ENCODE measurements at places on chromosomes 1 and 21.

DNA sequence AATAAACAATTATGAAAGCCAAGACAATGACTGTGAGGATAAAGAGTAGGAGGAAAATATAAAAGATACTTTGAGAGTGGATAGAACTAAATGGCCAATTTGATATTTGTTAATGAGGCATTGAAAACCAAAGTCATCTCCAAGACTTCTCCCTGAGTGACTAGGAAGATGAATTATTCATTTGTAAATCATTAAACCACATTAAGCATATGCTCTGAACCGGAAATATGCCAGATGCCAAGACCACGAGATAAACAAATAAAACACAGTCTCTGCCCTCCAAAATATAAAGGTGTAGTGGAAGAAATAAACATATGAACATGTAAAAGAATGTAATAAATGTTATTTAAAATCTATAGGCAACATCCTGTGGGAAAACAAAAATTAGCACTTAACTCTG, 78.8 kb downstream of the MRPL39 start:
- H3K36me3 ChIP-seq: no peaks in the 10 kb centered on the region
- H3K4me3 ChIP-seq: no peak overlapping the region
- no peaks in the 10 kb centered on the region for H3K4me1 ChIP-seq
- H3K27me3 ChIP-seq: no peaks in the 10 kb centered on the region
- H3K27ac ChIP-seq: no peak overlapping the region

- no peaks in the 10 kb centered on the region for H3K36me3 ChIP-seq
- no peak overlapping the region for H3K27ac ChIP-seq
- H3K27me3 ChIP-seq: no peaks in the 10 kb centered on the region
- peak; percentile 63 for DNase-seq
- peak overlapping the region; percentile 0 for H3K4me3 ChIP-seq
Measured at GRCh38 chr1:8663915-8664329, 153.5 kb downstream of the RERE start.

GRCh38 chr21:39444421-39445180, 977 bp downstream of the LCA5L start:
- DNase-seq: no peak
- no peaks in the 10 kb centered on the region for H3K36me3 ChIP-seq
- peak overlapping the region; percentile 91 for H3K27ac ChIP-seq
- H3K4me3 ChIP-seq: peak overlapping the region; percentile 65
- H3K27me3 ChIP-seq: no peaks in the 10 kb centered on the region

- no peaks in the 10 kb centered on the region for H3K27me3 ChIP-seq
- H3K27ac ChIP-seq: no peak overlapping the region
- H3K36me3 ChIP-seq: no peaks in the 10 kb centered on the region
- peak; percentile 81 for DNase-seq
Measured at GRCh38 chr1:159936273-159936904, 9.0 kb downstream of the IGSF9 start.

DNA sequence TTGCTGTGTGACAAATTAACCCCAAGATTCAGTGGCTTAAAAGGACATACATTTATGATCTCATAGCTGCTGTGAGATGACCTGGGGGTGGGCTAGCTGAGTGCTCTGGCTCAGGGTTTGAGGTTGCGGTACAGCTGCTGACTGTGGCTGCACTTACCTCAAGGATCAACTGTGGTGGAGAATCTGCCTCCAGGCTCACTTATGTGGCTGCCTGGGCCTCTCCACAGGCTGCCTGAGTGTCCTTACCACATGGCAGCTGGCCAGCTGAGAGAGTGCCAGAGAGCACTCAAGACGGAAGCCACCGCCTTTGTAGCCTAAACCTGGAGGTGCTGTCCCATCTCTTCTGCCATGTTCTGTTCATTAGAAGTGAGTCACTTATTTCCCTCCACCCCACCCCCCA, 5.7 kb downstream of the LRRC71 start:
- DNase-seq: no peak
- peaks cover 24% of the 10 kb centered on the region for H3K4me1 ChIP-seq
- H3K27me3 ChIP-seq: peaks cover 37% of the 10 kb centered on the region
- H3K27ac ChIP-seq: no peak overlapping the region

- no peak overlapping the region for H3K4me3 ChIP-seq
- H3K4me1 ChIP-seq: no peaks in the 10 kb centered on the region
- no peak for DNase-seq
- H3K27ac ChIP-seq: no peak overlapping the region
Measured at GRCh38 chr1:80994934-80995333, 805.8 kb upstream of the ADGRL2 start.

DNA sequence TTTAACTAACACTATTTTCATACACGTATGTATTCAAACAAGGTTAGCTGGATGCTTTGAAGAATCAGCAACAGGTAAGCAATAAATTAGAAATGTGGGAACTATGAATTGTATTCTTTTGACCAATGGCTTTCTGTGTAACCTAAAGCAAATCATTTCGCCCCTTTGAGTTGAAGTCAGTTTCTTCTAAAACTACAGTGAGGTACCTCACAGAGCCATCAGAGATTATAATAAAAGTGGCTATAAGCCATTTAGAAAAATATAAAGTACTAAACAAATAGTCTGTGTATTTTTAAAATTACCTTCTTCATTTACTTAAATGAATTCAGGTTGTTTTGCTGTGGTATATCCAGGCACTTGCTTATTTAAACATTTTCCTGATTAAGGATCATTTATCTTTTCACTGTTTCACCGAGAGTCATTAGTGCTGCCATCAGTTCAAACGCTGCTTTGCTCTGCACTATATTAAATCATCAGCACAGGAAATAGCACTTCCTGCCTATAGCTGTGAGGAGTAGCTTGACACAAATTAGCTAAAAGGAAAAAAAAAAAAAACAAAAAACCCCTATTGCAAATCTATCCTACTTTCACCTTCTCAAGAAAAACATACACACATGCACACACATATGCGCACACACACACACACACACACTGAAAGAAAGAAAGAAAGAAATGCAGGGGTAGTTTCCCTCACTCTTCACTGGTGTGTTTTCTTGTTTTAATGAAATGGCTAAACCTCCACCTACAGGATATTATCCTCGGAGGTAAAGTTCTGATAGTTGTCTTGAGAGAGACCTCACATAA, 39.8 kb upstream of the C1orf105 start:
- DNase-seq: no peak
- H3K4me3 ChIP-seq: no peak overlapping the region
- no peak overlapping the region for H3K27ac ChIP-seq

DNA sequence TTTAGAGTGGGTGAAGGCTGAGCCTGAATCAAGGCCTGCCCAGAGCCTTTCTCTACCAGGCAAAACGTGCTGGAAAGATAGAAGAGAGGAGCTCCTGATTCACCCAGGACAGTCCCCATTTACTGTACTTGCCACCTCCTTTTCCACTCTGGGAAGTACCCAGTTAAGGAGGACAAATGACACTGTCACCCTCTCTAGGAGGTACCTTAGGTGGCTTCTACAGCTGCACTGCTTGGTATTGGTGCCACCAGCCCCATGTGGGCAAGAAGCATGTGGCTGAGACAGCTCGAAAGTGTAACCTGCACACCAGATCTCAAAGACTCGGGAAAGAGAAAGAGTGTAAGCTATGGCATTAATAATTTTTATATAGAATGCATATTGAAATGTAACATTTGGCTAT, 42.3 kb downstream of the RUNX1 start:
- H3K4me3 ChIP-seq: no peak overlapping the region
- DNase-seq: no peak
- H3K27ac ChIP-seq: no peak overlapping the region
- H3K4me1 ChIP-seq: no peaks in the 10 kb centered on the region

- peaks cover 100% of the 10 kb centered on the region for H3K27me3 ChIP-seq
- no peak overlapping the region for H3K4me3 ChIP-seq
- H3K27ac ChIP-seq: no peak overlapping the region
- H3K4me1 ChIP-seq: peaks cover 48% of the 10 kb centered on the region
- no peak for DNase-seq
Measured at GRCh38 chr1:90728502-90729287, 11.6 kb upstream of the BARHL2 start.

DNA sequence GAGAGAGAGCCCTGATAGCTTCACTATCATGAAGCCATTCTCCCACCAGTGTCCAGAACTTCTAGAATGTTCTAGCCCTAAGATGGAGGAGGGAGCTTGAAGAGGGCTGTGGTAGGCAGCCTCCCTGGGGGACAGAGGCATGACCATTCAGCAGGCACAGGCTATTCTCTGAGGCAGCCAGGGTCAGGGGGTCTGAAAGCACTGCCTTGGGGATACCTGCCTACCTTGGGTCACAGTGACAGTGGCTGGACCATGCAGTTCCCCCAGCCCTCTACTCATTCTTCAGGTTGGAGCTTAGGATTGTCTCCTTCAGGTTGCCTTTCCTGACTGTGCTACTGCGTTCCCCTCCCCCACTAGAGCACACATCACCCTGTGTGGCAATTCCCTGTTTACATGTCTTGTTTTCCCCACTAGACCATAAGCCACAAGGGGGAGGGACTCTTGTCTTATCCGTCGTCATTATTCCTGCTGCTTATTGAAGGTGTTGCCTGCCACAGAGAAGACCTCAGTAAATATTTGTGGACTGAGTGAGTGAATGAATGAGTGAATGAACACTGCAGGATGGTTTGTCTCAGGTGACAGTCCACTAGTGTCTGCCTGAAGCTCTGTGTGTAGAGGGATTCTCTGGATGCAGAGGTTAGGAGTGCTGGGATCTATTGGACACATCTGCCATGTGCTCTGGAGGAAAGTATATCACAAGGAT, 5.2 kb downstream of the ZDHHC18 start:
- no peak overlapping the region for H3K27ac ChIP-seq
- DNase-seq: no peak
- no peaks in the 10 kb centered on the region for H3K27me3 ChIP-seq
- no peak overlapping the region for H3K4me3 ChIP-seq

- no peak for DNase-seq
- H3K4me3 ChIP-seq: no peak overlapping the region
- H3K27me3 ChIP-seq: no peaks in the 10 kb centered on the region
- H3K27ac ChIP-seq: no peak overlapping the region
Measured at GRCh38 chr1:57281324-57281723, 142.5 kb downstream of the DAB1 start.

GRCh38 chr1:203040513-203041275, 14.4 kb downstream of the PPFIA4 start:
- no peak overlapping the region for H3K27ac ChIP-seq
- H3K4me1 ChIP-seq: peaks cover 34% of the 10 kb centered on the region
- no peaks in the 10 kb centered on the region for H3K27me3 ChIP-seq
- H3K4me3 ChIP-seq: no peak overlapping the region
- DNase-seq: no peak
- H3K36me3 ChIP-seq: no peaks in the 10 kb centered on the region

DNA sequence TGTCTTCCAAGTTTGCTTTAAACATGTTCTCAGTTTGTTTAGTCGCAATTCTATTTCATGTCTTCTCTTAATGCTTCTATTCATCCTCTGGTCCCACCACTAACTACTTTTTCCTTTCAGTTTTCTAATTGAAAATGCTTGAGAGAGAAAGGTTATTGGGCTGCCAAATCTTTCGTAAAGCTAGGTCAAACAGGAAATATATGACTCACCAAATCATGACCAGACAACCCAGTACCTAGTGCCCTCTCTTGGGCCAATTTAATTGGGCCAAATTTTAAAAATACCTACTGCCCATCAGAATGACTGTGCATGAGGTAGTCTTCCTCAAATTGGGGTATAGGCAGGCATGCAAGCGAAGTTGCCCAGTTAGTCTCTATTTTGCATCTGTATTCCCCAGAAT, 295.4 kb upstream of the PBX1 start:
- H3K4me3 ChIP-seq: no peak overlapping the region
- H3K4me1 ChIP-seq: no peaks in the 10 kb centered on the region
- no peak for DNase-seq
- H3K27ac ChIP-seq: no peak overlapping the region

DNA sequence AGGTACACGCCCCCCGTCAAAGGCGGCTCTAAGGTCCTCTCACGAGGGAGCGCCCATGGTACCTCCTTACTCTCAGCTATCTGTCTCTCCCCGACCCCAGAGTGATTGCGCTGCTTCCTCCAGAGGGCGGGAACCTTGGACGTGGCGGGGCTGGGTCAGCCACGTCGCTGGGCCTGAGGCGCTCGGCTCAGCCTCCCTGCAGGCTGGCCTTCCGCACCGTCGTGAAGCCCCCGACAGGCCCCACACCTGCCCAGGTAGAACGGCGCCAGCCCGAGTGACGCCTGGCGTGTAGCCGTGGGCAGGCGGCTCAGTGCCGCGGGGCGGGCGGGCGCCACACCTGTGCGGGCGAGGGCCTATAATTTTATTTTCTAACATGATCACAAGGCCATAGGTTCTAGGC, 122.2 kb upstream of the BEND5 start:
- H3K4me3 ChIP-seq: no peak overlapping the region
- H3K27ac ChIP-seq: no peak overlapping the region
- H3K4me1 ChIP-seq: no peaks in the 10 kb centered on the region
- no peaks in the 10 kb centered on the region for H3K27me3 ChIP-seq
- DNase-seq: no peak
- H3K36me3 ChIP-seq: no peaks in the 10 kb centered on the region

- H3K4me3 ChIP-seq: peak overlapping the region; percentile 91
- H3K27me3 ChIP-seq: no peaks in the 10 kb centered on the region
- peaks cover 40% of the 10 kb centered on the region for H3K4me1 ChIP-seq
- no peak for DNase-seq
Measured at GRCh38 chr1:2587071-2587859, 688 bp downstream of the PRXL2B start.

GRCh38 chr1:48725341-48726046, 51.2 kb downstream of the BEND5 start:
- H3K4me3 ChIP-seq: no peak overlapping the region
- no peak overlapping the region for H3K27ac ChIP-seq

GRCh38 chr1:245116751-245117150, 38.0 kb upstream of the KIF26B start:
- H3K27ac ChIP-seq: no peak overlapping the region
- no peak for DNase-seq
- no peaks in the 10 kb centered on the region for H3K27me3 ChIP-seq
- no peaks in the 10 kb centered on the region for H3K36me3 ChIP-seq
- H3K4me3 ChIP-seq: no peak overlapping the region

GRCh38 chr1:157490467-157491165, 61.7 kb downstream of the FCRL5 start:
- no peaks in the 10 kb centered on the region for H3K4me1 ChIP-seq
- no peaks in the 10 kb centered on the region for H3K27me3 ChIP-seq
- H3K4me3 ChIP-seq: no peak overlapping the region
- DNase-seq: no peak
- H3K27ac ChIP-seq: no peak overlapping the region
- H3K36me3 ChIP-seq: no peaks in the 10 kb centered on the region

DNA sequence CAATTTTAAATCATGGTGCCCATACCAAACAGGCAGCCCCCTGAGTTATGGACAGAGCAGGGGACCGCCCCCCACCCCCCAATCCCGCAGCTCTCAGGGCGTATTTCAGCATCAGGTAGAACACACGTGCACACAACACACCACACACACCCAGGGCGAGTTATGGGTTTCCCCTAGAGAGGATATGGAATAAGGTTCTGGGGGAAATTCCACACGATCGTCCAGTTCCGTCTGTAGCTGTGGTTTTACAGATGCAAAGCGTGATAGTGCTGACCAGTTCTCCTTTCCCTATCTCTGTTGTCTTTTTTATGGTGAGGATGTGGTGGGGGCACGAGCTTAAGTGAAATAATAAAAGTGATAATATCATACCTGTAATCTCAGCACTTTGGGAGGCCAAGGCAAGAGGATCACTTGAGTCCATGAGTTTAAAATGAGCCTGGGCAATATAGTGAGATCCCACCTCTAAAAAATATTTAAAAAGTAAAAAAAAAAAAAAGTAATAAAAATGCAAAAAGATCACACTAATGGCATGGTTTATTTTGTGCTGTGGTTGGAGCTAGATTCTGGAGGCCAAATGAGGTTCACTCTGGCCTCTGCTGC, 25.1 kb downstream of the C2CD2 start:
- no peak overlapping the region for H3K27ac ChIP-seq
- no peaks in the 10 kb centered on the region for H3K4me1 ChIP-seq
- peak; percentile 54 for DNase-seq
- H3K36me3 ChIP-seq: no peaks in the 10 kb centered on the region
- no peaks in the 10 kb centered on the region for H3K27me3 ChIP-seq
- no peak overlapping the region for H3K4me3 ChIP-seq

Data from sigmoid colon (tissue), 7 donors.